ENCODE measurements at places on chromosomes 16 and 17. TPM values are rescaled to one million over a fixed set of nuclear protein-coding genes. Genes with fewer than 3 reads are reported as not detected.

The ZC3H7A gene
- total RNA-seq = 75.5 TPM

The TANC2 gene
- 5.8 TPM for total RNA-seq

The FTO gene
- total RNA-seq = 50.7 TPM

The TMEM106A gene
- total RNA-seq = 10.4 TPM

The NUPR1 gene
- not detected for total RNA-seq

The IL34 gene
- total RNA-seq = not detected

The RRAD gene
- total RNA-seq = 0.48 TPM

The RHBDL3 gene
- total RNA-seq = 0.17 TPM

Measured in activated CD4-positive, alpha-beta memory T cell treated with anti-CD3 and anti-CD28 coated beads for 36 hours (primary cell).